Stimulated activated CD8-positive, alpha-beta memory T cell treated with anti-CD3 and anti-CD28 coated beads, Interleukin-15, amount 100 ng/mL, for 24 hours (primary cell): ENCODE measurements at places on chromosomes 4 and X.

DNA sequence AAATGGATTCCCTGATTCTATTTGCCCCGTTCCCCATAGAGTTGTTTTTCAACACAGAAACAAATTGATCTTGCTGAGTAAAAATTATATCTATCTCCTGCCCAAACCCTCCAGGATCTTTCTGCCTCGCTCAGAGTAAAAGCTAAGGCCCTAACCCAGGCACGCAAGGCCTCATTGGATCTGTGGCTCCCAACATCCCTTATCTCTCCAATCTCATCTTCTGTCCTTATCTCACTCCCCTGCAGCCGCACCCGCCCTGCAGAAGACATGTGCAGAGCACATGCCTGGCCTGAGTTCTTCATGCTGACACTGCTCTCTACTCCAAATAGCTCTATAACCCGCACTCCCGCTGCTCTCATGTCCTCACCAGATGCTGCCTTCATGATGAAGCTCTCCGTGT is 543.8 kb upstream of the ZFP42 start:
- no peak for DNase-seq

DNA sequence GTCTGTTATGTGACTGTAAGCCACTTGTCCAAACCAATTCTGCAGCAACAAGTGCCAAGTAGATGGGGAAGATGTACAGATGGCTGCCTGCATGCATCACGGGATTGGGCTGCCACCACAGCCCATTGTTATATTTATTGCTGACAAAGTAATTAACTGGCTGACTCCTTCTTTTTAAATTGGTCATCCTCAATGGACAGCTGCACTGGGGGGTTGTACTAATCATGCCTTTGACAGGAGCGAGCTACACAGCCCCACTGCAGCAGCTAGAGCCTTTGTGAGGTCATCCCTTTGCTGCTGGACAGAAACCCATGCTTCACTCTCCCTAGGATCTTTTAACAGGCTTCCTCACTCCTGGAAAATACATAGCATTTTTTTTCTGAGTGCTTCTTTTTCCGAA is 146.7 kb upstream of the CXXC4 start:
- no peak for DNase-seq

DNA sequence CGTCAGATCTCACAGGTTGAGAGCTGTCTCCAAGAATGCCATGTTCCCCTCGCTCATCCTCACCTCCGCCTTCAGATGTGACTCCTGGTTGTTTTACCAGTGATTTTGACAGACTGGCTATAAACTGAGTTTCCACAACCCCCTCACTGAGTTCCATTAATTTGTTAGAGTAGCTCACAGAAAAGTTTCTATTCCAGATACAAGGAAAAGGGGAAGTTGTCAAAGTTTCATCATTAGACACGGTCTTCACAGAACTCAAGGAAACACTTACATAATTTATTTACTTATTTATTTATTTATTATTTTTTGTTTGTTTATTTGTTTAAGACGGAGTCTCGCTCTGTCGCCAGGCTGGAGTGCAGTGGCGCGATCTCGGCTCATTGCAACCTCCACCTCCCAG is 55.7 kb upstream of the IQSEC2 start:
- no peak for DNase-seq

GRCh38 chrX:150926791-150927190 is 28.3 kb upstream of the CD99L2 start:
- no peak for DNase-seq

DNA sequence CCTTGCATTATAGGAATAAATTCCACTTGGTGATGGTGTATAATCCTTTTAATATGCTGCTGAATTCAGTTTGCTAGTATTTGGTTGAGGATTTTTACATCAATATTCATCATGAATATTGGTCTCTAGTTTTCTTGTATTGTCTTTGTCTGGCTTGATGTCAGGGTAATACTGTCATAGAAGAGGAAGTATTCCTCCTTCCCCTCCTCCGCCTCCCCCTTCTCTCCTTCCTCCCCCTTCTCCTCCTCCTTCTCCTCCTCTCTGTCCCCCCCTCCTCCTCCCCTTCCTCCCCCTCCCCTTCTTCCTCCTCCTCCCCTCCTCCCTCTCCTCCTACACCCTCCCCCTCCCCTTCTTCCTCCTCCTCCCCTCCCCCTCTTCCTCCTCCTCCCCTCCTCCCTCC is 65.8 kb downstream of the RGS12 start:
- DNase-seq = no peak

GRCh38 chrX:110183314-110183713 is 134.6 kb downstream of the AMMECR1 start:
- DNase-seq = no peak

DNA sequence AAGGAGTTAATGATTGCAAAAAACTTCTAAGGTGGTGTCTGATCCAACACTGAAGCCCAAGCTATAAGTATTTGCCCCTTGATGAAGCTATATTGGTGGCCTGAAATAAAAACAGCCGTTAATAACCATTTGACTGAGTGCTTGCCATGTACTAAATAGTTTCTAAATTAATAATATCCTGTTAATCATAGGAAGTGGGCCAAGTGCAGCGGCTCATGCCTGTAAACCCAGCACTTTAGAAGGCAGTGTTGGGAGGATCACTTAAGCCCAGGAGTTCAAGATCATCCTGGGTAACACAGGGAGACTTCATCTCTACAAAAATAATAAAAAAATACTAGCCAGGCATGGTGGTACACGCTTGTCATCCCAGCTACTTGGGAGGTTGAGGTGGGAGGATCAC is 8.3 kb downstream of the NDP start:
- DNase-seq = no peak

GRCh38 chrX:71619193-71619592 is 882 bp upstream of the CXCR3 start:
- no peak for DNase-seq

GRCh38 chr4:68324519-68325262 is 25.2 kb downstream of the YTHDC1 start:
- no peak for DNase-seq
